ENCODE measurements at places on chromosomes 6 and 20.

DNA sequence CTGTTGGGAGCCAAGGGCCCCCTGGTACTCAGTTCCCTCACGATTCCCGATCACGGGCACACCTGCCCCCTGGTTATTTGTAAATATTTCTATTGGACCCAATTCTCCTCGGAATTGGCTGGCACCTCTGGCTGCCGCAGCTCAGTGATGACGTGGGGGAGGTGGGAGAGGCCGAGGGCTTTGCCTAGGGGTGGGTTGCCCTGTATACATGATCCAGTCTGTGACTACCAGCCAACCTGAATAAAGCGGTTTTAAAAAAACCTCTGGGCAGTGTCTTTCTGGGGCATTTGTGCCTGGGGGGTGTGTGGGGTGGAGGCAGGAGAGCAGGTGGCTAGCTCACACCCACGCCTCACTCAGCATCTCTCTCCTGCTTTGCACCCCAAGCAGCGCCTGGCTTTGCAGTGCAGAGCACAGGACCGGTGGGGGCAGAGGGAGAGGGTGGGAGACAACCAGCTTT lies 42.2 kb downstream of the VSTM2L start:
- no peak for DNase-seq

GRCh38 chr20:47211036-47211435 lies 145.5 kb downstream of the ZMYND8 start:
- DNase-seq = no peak

DNA sequence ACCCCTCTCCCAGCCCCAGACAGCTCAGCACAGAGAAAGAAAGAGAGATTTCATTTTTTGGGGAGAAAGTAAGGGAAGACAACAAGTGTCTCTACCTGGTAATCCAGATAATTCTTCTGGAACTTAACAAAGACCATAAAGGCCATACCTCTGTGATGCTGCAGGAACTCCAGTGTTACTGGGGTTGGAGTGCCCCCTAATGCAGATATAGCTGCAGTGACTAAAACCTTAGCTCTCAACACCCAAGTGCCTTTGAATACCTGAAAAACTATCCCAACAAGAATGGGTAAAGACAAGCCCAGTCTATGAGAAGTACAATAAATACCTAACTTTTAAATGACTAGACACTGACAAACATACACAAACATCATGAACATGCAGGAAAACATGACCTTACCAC lies 365.3 kb upstream of the PTCHD4 start:
- DNase-seq = no peak

GRCh38 chr6:164183556-164184123 lies 769.1 kb downstream of the QKI start:
- no peak for DNase-seq

GRCh38 chr20:49172413-49172812 lies 15.7 kb downstream of the STAU1 start:
- DNase-seq = no peak

DNA sequence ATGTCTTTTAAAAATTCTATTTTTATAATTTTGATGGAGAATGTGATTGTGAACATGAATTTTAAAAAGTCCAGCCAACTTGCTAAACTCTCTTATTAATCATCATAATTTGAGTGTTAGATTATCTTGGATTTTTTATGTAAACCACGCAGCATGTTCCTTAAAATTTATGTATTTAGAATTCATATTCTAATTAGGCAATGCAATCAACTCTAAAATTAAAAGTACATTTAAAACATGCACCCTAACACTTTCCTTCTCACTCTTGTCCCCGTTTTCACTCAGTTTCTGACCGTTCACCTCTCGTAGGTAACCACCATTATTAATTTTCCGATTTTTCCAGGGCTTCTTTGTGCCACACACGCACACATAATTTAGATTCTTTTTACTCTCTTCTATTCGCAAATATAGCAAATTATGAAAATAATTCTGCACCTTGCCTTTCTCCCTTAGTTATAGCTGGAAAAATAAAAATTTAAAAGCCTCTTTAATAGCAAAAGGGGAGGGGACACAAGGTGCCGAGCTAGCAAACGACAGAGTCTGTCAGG lies 329 bp upstream of the ZKSCAN3 start:
- DNase-seq = no peak

- no peak for DNase-seq
Observed at GRCh38 chr6:119259027-119259426, 90.5 kb downstream of the MAN1A1 start.

GRCh38 chr20:41411391-41411847 lies 44.8 kb upstream of the EMILIN3 start:
- no peak for DNase-seq

DNA sequence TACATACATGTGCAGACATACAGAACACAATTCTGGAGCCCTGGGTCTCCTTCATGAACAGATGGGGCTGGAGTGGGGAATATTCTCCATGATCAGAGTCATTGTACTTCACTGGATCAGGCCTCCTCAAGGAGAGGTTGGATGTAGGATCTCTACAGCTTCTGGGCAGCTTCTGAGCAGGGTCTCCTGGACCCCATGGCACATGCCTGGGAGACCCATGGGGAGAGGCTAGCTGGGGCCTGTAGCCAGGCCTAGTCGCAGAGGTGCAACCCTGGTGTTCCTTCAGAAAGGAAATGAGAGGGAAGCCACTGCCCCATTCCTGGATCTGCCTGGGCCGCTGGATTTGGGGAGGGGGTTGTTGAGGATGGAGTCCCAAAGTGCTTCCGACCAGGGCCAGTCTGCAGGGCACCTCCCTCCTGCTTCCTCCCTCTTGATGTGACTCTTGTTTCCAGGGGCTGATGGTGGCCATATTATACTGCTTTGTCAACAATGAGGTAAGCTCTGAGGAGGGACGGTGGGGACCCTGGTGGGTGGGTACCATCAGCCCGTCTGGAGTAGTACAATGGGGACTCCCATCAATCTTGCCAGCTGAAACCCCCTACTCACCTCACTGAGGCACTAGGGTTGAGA lies 31.8 kb downstream of the GLP1R start:
- no peak for DNase-seq

- no peak for DNase-seq
Observed at GRCh38 chr6:128242765-128243403, 277.5 kb downstream of the PTPRK start.

DNA sequence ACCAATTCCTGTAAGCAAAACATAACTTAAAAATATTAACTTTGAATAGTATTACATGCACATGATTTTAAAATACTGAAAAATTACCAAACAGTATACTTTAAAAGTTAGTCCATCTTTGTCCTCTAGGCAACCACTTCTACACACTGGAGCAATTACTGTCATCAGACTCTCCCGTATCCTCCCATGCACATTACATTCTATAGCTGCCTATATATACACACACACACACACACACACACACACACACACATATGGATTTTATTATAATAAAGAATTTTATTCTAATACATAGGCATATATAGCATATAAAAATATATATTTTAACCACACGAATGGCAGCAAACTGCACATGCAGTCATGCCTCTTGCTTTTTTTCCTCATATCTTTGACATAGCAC lies 8.2 kb downstream of the REV3L start:
- no peak for DNase-seq

- peak; percentile 48 for DNase-seq
Observed at GRCh38 chr20:23937303-23938117, 51.1 kb downstream of the GGTLC1 start.

DNA sequence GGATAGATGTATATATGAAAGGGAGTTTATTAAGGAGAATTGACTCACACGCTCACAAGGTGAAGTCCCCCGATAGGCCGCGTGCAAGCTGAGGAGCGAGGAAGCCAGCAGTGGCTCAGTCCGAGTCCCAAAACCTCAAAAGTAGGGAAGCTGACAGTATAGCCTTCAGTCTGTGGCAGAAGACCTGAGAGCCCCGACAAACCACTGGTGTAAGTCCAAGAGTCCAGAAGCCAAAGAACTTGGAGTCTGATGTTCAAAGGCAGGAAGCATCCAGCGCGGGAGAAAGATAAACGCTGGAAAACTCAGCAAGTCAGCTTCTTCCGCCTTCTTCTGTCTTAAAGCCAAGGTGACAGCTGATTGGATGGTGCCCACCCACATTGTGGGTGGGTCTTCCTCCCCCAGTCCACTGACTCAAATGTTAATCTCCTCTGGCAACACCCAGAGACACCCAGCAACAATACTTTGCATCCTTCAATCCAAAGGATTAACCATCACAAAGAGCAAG lies 102.6 kb upstream of the GJE1 start:
- DNase-seq = no peak

- DNase-seq = no peak
Observed at GRCh38 chr20:54144847-54145414, 28.9 kb downstream of the CYP24A1 start.

- no peak for DNase-seq
Observed at GRCh38 chr6:156773476-156773875, 3.7 kb upstream of the ARID1B start.

DNA sequence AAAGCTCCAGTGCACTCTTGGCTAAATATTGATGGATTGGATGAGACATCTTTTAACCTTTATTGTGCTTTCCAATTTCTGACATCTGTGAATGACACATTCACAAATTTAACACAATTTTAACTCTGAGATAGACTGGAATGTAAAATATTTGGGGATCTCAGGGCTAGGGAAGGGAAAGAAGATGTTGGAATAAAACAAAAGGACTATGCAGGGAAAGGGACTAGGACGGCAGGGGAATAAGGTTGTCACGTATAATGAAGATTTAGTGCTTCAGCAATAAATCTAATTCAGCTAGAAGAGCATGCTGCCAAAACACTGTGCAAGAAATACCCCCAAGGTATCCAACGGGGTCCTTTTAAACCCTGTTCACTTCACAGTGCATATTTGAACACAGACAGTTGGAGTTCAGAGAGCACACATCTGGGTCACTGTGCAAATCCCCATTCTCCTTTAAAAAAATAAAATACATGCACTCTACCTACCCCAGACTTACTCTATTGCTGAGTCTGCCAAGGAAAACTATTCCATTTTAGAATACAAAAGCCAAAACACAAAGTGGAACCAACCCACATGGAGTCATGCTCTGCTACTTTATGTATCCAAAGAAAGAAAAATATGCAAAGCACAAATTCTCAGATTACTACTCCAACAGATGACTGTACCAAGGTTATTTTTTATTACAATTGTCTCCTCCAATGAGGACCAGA lies 151.0 kb upstream of the RSPO3 start:
- DNase-seq = no peak

- no peak for DNase-seq
Observed at GRCh38 chr6:94245395-94245794, 826.0 kb upstream of the EPHA7 start.

DNA sequence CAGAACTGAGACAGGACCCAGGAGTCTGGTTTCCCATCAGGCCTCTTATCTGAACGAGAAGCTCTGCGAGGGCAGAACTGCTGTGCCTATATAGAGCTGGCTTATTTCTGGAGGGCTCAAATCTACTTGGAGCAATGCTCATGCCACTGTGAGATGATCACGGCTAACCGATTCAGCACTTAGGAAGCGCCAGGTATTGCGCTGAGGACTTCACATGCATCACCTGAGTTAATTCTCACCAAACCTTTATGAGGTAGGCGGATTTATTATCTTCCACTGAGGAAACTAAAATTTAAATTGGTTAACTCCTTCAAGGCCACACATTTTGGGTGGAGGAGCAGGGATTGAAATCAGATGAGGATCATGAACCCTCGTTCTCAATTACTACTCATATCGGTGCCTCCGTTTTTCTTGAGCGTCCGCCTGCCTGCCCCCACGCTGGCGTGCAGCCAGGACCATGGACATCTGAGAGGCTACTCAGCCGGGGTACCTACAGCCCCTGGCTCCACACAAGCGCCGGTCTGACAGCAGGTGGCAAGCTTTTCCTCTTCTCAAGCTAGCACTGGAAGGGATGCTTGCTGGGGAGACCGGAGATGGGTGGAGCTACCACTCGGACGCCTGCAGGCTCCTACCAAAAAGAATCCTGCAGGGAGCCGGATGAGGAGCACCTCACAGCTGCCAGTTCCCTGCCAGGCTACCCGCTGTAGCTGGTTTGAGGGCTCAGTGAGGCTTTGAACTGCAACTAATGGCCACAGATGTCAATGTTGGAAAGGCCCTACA lies 1.0 kb upstream of the PCIF1 start:
- peak; percentile 59 for DNase-seq

GRCh38 chr6:163720460-163721235 lies 306.1 kb downstream of the QKI start:
- DNase-seq = no peak

DNA sequence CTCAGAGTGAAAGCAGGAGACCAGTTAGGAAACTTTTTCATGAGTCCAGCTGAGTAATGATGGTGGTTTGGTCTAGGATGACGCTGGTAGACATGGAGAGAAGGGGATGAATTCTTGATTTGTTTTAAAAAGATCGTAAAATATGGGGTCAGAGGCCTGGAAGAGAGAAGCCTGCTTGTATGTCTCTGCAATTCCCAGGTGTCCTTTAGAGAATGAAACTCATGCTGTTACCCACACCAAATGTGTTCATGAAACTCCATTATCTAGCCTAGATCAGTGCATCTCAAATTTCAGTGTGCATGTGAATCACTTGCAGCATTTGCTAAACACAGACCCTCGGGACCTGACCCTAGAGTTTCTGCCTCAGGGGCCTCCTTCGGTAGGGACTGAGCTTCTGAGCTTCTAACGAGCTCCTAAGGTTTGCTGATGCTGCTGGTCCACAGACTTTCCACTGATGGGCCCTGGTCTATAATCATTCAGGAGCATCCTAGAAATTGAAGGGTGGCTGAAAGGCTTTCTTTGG lies 302.0 kb upstream of the PLCB4 start:
- DNase-seq = no peak

- DNase-seq = no peak
Observed at GRCh38 chr6:50831186-50831585, 12.5 kb downstream of the TFAP2B start.

DNA sequence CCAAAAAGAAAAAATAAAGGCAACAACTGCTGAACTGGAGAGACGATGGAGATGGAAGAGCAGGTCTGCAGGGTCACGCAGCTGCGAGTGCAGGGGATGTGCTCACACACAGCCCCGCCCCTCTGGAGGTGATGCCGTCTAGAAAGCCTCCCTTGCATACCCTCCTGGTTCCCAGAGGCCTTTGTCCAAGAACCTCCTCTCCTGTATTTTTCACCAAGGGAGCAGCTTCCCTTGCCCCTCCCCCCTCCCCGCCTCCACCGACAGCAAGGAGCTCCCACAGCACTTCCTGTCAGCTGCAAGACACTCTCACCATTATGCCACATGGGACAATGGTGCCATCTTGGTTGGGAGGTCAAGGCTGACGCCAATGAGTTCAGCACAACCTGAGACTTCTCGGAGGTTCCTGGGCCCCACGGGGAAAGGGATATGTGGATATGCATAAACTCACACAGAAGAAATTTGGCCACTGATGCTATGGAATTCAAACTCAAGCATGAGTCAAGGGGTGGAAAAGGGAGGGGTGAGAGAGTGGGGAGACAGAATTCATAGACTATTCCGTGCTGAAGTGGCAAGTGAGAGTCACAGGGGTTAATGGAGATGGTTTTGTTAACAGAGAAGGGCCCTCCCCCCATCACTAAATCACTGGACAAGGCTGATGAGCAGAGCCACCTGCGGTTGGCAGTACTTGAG lies 132.9 kb downstream of the SCML4 start:
- DNase-seq = no peak

DNA sequence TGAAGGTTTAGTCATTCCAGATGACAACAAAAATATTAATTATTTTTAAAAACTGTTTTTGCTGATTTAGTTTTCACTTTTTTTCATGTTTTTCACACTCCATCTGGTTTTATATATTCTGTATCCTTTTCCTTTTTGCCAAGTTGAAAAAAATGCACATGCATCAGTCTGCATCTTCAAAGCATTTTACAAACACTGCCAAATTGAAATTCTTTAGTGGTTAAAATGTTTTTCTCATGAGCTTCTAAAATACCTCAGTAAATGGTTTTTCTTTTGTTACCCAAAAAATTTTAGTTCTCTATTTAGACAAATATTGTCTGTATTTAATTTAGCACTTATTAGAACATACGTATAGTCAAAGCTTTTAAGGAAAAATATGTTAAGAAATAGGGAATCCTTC lies 386.9 kb upstream of the HSF2 start:
- DNase-seq = no peak

Measured in stimulated activated CD4-positive, alpha-beta T cell treated with anti-CD3 and anti-CD28 coated beads, Interleukin-12 subunit alpha, Interleukin-12 subunit beta, amount 100 ng/mL, for 24 hours (primary cell).